ENCODE measurements at places on chromosomes 6 and 20. TPM values are rescaled to one million over a fixed set of nuclear protein-coding genes. Genes with fewer than 3 reads are reported as not detected.

GRCh38 chr6:131065824-131066171 is 2.8 kb upstream of the EPB41L2 start:
- no peak for DNase-seq

GRCh38 chr6:130020073-130020906 is 1.9 kb downstream of the L3MBTL3 start:
- DNase-seq, result peak; percentile 48

GRCh38 chr6:129793447-129793846 is 67.7 kb downstream of the TMEM244 start:
- DNase-seq, result no peak

DNA sequence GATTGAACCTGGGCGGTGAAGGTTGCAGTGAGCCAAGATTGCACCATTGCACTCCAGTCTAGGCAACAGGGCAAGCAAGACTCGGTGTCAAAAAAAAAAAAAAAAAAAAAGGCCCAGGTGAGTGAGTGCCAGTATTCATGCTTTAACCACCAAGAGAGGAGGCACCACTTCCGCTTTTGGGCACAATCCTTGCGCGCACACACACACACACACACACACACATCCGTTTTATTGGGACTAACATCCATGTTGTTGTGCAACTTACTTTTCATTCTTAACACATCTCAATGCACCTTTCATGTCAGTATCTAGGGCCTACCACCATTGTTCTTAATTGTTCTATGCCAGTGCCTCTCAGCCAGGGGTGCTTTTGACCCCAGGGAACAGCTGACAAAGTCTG is 263.0 kb downstream of the CDC5L start:
- no peak for DNase-seq

GRCh38 chr6:41600499-41601247 is 37.6 kb upstream of the MDFI start:
- DNase-seq, result no peak

- DNase-seq, result no peak
Observed at GRCh38 chr6:167962711-167963110, 34.8 kb upstream of the KIF25 start.

Gene NEURL2
- 6.0 TPM for total RNA-seq

DNA sequence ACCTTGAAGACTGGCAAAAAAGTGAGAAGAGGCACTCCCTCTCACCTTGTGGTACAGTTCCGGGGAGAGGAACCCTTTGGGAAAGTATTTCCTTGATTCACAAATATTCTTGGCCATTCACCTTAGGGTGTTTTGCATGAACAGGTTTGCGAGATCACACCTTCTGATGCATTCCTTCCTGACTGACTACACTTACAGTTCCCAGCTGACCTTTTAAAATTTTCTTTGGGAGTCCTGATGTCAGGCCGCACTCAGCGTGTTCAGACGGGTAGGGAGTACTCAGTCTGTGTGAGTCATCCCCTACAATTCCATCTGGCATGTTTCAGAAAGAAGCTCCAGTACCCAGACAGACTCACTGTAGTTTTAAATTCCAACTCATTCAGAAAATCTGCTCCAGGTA is 1.7 kb downstream of the ADGRF4 start:
- DNase-seq, result peak; percentile 3

DNA sequence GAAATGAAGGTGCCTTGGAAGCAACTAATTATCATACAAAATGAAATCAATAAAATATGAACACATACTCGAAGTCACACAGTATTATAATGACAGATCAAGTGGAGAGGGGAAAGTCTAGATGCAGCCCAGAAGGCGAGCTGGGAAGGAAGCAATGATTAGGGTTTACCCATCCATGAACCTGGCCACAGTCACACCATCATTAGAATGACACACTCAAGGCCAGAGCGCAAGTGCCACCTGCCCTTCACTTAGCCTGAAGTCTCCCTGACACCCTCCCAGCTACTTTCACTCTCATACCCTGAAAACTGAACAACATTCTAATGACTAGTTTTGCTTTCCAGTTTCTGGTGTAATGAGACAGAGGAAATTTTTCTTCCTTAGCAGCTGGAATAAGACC is 302.8 kb upstream of the JARID2 start:
- no peak for DNase-seq

- no peak for DNase-seq
Observed at GRCh38 chr6:160929831-160930230, 61.7 kb upstream of the MAP3K4 start.

Gene TNF
- total RNA-seq, result 0.96 TPM

DNA sequence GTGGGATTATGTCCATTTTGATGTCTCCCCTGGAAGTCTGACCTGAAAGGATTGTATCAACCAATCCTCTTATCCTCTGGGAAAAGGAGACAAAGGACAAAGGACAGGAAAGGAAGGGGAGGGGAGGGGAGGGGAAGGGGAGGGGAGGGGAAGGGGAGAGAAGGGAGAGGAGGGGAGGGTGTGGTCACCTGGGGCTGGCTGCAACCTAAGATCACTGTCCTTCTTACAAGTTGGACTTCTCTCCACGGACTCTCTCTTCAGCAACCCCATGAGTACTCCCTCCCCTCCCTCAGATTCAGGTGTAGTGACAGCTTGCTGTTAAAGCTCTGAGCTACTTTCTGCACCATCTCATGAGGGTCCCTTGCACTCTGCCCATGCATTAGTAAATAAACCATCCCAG is 58.9 kb upstream of the KLHL31 start:
- DNase-seq, result no peak

- DNase-seq, result no peak
Observed at GRCh38 chr6:41548098-41548840, 2.1 kb downstream of the FOXP4 start.

GRCh38 chr6:137631323-137631722 is 137.1 kb upstream of the OLIG3 start:
- DNase-seq, result no peak

DNA sequence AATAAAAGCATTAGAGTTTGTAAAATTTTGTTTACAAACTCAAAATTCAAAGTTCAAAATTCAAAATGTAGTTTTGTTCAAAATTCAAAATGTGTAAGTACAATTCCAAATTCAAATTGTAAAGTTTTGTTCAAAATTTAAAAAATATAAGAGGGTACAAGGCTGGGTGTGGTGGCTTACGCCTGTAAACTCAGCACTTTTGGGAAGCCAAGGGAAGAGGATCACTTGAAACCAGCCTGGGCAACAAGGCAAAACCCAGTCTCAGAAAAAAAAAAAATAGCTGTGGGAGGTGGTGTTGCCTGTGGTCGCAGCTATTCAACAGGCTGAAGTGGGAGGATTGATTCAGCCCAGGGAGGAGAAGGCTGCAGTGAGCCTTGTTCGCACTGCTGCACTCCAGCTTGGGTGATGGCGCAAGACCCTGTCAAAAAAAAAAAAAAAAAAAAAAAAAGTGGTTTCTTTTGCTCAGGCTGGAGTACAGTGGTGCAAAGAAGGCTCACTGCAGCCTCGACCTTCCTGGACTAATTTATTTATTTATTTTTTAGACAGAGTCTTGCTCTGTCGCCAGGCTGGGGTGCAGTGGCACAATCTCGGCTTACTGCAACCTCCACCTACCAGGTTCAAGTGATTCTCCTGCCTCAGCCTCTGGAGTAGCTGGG is 5.4 kb upstream of the ZBTB12 start:
- DNase-seq, result peak; percentile 73

Gene MRPL18
- total RNA-seq, result 63.7 TPM

GRCh38 chr6:169998457-169998856 is 247.0 kb downstream of the ERMARD start:
- no peak for DNase-seq

GRCh38 chr6:159594750-159595117 is 98.3 kb downstream of the SOD2 start:
- no peak for DNase-seq

DNA sequence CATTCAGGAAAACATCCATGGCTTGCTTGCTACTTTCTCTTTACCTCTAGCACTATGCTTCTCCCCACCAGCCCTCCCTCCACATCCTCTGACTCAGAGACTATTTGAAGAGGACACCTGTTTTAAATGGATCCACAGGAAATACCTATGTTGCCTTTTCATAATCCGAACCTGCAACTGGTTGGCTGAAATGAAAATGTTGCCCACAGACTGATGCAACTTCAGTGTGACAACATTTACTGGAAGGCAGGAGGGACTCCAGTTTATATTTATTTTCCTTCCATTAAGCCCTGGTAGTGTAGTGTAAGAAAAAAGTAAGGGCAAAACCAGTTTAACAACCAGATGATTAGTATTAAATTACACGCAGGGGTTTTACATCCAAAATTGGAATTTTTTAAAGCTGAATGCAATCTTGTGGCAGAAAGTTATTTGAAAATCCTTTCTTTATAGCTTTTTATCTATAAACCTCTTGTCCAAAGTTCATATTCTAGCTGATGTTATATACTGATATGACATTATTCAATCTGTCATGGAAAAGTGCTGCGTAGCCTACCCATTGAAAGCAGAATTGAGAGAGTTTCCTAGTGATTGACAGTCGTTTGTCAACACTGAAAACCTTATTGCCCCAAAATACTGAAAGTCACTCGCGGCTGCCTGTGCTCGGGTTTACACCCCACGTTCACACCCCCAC is 881 bp upstream of the AIG1 start:
- DNase-seq, result no peak

GRCh38 chr6:34352305-34352937 is 40.0 kb downstream of the NUDT3 start:
- DNase-seq, result no peak

- no peak for DNase-seq
Observed at GRCh38 chr20:55095745-55096400, 620.5 kb downstream of the DOK5 start.

- DNase-seq, result no peak
Observed at GRCh38 chr20:50089140-50089786, 23.7 kb downstream of the UBE2V1 start.

GRCh38 chr6:32666420-32667300 is at the start of gene HLA-DQB1:
HLA-DQB1 (minus strand) TSS chr6:32666657; CDS start chr6:32666607, 50 bp downstream.
- DNase-seq, result no peak

Gene SLC52A3
- total RNA-seq, result 0.27 TPM

DNA sequence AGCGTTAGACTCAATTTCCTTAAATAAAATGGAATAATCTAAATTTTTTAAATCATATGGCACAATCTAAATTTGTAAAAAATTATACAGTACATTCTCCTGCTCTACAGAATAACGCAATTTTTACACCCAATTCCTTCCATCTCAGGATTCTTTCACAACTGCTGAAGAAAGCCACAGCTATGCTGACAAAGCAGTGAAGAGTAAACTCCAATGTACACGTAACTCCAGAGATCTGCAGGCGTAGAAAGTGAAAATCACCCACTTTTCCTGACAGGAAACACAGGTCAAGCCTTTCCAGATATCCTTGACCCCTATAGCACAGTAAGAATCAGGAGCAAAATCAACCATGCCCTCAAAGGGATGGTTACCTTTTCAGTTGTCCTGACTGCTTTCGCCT is 27.4 kb downstream of the EPHA7 start:
- no peak for DNase-seq

Gene SLC32A1
- total RNA-seq, result not detected

DNA sequence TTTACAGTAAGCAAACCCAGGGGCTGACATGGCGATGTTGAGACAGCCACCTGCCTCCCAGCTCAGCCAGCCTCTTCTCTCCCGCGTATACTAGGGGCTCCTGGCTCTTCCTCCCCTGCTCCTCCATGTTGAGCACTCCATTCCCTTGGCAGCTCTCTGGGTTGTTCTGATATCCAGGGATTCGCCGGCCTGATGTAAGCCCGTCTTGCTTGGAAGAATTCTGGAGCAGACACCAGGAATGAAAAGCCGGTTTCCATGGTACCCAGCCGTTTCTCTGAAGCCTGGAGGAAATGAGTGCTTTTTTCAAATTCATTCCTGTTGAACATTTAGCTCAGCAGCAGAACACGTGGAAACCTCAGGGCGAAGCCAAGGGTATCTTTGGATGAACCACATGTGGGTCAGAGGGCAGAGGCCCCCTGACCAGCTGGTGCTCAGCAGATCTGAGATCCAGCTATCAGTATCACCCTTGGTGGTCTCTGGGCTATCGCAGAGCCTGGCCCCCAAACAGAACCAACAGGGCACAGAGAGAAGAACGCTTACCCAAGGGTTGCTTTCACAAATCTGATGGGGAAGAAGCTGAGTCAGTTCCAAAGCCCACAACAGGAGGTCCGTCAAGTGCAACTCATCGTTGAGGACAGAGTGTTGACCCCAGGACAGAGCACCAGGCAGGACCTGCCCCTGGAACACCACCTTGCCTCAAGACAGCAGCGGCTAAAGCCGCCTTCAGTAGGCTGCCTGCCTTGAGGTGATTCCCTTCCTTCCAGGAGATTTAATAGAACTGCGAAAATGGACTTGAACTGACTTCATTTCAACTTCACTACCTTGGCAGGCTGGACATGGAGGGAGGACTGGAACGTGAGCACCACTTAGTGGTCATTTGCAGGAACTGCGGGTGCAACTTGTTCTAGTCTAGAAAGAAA is 96.1 kb upstream of the RIN2 start:
- peak; percentile 87 for DNase-seq

DNA sequence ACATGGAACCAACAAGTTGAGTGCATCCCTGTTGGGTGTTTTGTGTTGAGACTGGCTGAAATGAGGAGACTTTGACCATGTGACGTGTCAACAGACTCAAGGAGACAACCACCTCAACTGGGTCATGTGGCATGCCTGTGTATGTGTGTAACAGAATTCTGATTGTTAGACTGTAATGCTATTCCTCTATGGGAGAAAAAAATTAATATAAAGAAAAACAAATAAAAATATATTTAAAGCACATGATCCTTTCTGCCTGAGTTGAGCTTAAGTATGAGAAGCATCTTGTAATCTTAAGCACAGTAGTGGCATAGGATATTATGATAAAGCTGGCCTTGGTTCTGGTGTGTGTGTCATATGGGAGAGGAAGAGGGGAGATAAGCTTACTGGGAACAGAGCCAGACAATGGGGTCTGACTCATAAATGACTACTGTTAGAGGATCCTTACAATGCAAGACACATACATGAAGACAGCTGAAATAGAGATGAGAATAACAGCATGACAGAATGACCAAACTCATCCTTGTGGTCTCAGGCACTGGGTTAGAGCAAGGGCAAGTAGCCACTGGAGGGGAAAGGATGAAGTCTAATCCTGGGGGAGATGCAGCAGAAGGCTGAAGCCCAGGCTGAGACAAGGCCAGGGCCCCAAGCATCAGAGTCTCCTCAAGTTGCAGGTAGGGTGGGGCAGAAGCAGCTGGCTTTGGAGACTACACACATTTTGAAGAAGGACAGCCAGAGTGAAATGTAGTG is 9.2 kb downstream of the TP53INP2 start:
- peak; percentile 81 for DNase-seq

DNA sequence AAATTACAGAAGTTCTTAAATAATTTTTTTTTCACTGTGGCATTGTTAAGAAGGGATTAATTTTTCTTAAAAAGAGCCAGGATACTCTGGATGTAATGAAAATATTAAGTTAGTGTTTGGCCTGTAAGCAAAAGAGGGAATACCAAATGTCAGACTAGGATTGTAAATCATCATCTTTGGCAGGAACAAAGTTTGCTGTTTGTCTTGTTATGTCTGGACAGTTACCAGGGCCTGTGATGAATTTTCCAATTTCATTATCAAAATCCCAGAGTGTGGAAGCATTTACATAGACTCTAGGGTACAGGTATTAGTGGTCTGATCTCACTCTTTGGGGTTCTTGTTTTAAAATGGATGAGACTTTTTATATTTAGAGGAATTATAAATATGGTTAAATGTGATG is 26.1 kb downstream of the CEP57L1 start:
- DNase-seq, result no peak

Gene SCGN
- total RNA-seq, result 1.8 TPM
